ENCODE measurements at places on chromosomes 6 and 20.

- no peak for DNase-seq
Observed at GRCh38 chr20:61628480-61628879, 376.4 kb downstream of the CDH4 start.

GRCh38 chr20:62739581-62740285 is 31.1 kb downstream of the NTSR1 start:
- no peak for DNase-seq

DNA sequence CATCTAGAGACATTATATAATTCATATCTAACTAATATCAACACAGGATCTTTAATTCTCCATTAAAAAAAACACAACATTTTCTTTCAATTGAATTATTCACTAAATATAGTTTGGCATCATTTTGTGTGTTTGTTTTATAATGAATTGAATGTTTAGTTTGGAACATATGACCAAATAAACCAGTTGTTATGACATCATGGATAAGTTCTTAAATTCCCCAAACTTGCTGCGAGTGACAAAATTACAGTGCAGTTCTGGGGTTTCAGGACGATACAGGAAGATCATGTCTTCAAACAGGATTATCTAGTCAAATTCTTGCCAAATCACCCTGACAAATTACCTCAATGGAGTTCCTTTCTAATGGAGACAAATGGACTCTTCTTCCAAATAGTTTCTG is 473.6 kb downstream of the EPM2A start:
- DNase-seq, result no peak

DNA sequence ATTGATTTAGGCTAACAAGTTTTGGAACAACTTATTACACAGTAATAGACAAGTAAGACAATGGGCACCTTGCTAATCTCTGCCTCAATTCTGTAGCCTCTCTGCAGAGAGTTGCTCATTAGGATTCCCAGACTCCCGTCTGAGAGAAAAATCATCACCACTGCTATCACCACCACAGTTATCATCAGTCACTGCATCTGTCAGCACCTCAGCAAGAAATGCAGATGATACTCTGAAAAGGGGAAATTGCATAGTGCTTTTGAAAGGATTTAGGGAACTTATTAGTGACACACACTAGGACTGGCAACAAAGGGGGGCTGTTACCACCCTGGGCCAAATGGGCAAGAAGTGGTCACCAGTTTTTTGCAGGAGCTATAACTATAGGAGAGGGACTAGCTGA is 39.9 kb downstream of the FOXA2 start:
- no peak for DNase-seq

DNA sequence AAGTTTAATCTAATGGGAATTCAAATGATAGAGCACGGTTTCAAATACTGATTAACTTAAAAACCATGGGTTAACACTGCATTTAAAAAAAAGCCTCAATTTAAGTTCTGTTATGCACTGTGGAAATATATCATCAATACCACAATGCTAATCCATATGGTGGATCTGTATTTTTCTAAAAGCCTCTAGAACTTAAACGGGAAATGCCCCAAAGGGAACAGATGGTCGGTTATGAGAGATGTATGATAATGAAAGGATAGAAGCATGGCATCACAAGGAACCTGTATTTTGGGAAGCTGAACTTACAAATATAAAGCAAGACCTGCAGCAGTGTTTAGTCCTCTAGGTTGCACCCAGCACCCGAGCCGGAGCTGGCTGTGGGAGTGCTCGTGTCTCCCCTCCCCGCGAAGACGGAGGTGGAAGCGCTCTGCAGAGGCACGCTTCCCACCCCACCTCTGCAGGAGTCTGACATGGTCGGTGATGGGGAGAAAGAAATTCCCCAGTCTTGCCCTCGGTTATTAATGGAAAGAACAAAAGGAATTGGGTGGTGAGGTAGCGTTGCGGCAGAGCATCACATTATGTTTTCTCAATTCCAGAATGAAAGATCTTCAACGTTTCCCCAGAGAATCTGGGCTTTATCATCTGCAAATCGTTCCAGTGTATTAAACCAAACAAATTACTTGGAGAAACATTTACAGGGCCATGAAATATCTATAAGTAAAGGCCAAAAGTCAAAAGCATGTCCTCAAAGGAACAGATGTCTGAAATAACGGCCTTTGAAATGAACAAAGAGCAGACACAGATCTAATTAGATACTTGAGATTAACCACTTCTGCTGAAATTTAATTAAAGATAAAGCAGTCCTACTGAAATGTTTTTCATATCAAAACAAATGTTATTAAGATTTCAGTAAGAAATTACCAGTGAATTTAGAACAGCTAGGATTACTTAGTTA is 103.1 kb upstream of the POPDC3 start:
- no peak for DNase-seq
